ENCODE measurements at places on chromosomes 11 and 22. TPM values are rescaled to one million over a fixed set of nuclear protein-coding genes. Genes with fewer than 3 reads are reported as not detected.

ISX gene
- polyA plus RNA-seq, result 0.23 TPM

ACCS gene
- 19.6 TPM for polyA plus RNA-seq

BAIAP2L2 gene
- polyA plus RNA-seq, result 4.2 TPM

MB gene
- not detected for polyA plus RNA-seq

RNH1 gene
- polyA plus RNA-seq, result 75.4 TPM

GRCh38 chr11:111185266-111185665, 60.3 kb upstream of the POU2AF2 start:
- no peak for DNase-seq

DNA sequence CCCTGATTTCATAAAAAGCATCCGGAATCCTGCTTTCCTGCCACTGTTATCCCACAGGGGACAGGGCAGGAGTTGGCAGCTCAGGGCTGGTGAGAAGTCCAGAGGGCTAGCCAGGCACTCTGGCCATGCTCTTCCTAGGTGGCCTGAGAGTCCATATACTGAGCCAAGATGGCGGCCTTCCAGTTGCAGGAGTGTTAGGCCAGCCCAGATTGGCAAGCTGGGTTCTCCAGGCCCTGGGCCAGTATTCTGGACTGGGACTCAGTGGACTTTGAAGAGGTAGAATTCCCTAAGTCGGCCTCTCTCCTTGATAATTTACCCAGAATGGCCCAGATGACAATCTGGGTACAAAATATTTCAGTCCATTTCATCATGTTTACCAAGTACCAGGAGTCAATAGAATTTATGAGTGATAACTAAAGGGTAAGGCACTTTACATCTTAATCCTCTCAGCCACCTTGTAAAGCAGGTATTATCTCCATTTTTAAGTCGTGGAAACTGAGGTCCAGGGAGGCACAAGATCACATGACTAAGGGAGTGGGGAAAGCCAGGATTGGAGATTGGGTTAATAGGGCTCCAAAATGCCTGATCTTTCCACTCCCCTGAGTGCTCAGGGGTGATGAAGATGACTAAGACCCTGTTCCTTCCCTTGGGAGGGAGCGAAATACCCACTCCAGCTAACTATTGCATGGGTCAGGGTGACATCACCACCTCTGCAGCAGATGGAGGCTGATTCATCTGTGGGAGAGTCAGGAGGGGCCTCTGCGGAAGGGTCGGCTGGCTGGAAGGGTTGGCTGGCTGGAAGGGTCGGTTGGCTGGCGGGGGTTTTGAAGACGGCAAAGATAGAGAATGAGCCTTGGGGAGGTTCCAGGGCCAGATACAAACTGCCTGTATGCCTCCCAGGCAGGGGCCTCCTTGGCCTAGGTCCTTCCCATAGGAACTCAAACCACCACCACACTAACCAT, 1.2 kb upstream of the MICALL1 start:
- DNase-seq, result no peak

DNA sequence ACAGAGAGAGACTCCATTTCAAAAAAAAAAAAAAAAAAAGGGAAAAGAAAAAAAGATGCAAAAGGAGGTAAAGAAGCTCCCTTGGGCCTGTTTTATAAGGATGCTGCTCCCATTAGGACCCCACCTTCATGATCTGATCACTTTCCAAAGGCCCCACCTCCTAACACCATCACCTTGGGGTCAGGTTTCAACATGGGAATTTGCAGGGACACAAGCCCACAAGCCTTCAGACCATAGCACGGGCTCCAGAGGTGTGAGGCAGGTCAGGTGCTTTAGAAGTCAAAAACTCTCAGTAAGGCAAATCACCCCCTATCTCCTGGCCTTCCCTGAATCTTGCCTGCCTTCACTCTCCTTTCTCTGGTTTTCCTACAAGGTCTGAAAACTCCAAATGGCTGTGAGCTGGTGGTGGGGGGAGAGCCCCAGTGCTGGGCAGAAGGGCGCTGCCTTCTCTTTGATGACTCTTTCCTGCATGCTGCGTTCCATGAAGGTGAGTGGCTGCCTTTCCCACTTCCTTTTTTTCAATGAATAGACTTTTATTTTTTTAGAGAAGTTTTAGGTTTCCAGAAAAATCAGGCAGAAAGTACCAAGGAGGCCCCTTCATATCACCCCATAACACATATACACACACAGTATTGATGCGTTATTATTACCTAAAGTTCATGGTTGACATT, 13.2 kb downstream of the ASPHD2 start:
- no peak for DNase-seq

DNA sequence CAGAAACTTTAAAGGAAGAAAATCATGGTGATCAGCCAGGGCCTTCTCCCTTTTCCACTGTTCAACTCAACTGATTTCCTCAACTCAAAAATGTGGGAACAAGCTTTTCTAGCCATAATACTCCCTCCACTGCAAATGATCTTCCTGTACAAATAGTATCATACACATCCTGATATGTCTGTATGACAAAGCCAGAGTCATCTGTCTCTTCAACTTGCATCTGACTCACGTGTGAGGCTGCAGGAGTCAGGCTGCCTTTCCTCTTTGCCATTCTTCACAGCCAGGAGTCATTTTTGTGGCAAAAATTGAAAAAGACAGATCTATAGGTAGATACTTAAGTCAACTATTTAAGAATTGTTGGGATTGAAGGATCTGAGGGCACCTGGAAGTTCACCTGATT, 13.3 kb downstream of the PATZ1 start:
- DNase-seq, result no peak

GRCh38 chr22:41762980-41763779, 37.3 kb upstream of the CCDC134 start:
- no peak for DNase-seq

DNA sequence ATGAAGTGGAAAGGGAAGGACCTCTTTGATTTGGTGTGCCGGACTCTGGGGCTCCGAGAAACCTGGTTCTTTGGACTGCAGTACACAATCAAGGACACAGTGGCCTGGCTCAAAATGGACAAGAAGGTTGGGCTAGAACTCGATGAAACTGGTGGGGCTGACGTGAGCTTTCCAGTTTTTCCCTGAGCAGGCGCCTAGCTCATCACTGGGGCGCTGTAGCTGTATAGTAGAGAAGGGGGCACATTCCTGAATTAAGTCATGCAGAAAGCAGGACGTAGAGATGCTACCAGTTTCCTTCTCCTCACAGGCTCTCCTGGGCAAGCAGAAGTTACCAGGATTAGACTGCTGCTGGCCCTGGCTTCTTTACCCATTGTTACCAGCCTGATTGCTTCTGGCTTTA, 33.3 kb downstream of the NF2 start:
- DNase-seq, result no peak

DNA sequence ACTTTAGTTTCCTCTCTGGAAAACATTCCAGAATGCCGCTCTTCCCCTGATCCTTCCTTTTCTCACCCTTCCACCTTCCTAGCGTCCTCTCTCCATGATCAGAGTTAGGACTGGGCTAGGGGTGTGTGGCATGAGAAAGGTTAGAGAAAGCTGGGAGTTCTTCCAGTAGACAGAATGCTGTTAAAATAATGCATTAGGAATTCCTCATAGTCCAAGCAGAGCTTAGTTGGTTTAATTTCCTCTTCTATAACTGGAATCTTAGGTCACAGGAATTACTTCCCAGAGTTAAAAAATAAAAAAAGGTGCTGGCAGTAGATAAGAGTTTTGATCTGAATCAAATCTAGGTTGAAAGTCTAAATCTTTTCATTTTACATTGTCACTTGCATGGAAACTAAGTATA, 37.2 kb upstream of the ADORA2A start:
- no peak for DNase-seq
